ENCODE measurements at places on chromosomes 2 and 18. TPM values are rescaled to one million over a fixed set of nuclear protein-coding genes. Genes with fewer than 3 reads are reported as not detected.
A peak's percentile ranks its signal among the peaks of the same experiment; 100 is the strongest.

The KRTCAP3 gene
- total RNA-seq = 4.7 TPM

The DARS1 gene
- total RNA-seq = 190 TPM

The PXDN gene
- total RNA-seq = 0.37 TPM

The FLACC1 gene
- total RNA-seq = 0.48 TPM

The REG3G gene
- total RNA-seq = not detected

The REEP1 gene
- total RNA-seq = 0.30 TPM

The PER2 gene
- 12.2 TPM for total RNA-seq

The CD8B2 gene
- total RNA-seq = 0.09 TPM

The MRO gene
- not detected for total RNA-seq

The SF3B1 gene
- total RNA-seq = 262 TPM

The GAD1 gene
- total RNA-seq = 6.5 TPM

DNA sequence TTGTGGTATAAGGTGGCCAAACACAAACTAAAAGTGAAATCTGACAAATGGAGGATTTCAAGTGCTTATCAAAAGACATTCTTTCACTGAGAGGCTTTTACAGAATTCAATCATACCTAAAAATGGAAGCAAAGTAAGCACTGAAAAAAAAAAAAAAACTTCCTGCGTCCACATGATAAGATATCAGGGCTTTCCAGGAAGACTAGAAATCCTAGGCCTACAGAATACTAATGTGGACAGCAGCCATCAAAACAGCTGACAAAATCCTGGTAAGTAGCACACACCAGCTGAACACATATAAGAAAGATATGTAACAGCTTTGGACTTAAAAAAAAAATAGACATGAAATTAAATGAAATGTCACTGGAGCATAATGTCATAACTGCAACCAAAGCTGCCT, 178.2 kb downstream of the SUCLG1 start:
- DNase-seq = no peak

GRCh38 chr2:216086207-216086893, 4.6 kb downstream of the TMEM169 start:
- no peak for DNase-seq

DNA sequence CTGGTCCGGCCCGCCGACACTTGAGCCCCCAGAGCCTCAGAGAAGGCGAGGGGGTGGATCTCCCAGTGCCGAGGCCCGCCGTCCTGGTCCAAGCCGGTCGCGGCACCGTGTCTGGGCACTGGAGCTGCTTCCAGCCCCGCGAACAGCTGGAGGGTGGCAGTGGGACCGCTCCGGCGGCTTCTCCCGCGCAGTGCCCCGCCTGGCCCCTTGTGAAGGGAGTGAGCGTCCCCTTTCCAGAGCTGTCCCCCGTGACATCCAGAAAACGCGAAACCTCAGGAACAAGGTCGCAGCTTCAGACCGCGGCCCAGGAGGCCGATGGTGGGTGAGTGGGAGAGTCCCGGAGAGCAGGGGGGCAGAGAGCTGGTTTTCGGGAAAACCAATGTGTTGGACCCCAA, 579 bp upstream of the EMX1 start:
- DNase-seq = no peak

- no peak for DNase-seq
These were observed 171.0 kb downstream of the ZBTB7C start for GRCh38 chr18:48238206-48238605.

DNA sequence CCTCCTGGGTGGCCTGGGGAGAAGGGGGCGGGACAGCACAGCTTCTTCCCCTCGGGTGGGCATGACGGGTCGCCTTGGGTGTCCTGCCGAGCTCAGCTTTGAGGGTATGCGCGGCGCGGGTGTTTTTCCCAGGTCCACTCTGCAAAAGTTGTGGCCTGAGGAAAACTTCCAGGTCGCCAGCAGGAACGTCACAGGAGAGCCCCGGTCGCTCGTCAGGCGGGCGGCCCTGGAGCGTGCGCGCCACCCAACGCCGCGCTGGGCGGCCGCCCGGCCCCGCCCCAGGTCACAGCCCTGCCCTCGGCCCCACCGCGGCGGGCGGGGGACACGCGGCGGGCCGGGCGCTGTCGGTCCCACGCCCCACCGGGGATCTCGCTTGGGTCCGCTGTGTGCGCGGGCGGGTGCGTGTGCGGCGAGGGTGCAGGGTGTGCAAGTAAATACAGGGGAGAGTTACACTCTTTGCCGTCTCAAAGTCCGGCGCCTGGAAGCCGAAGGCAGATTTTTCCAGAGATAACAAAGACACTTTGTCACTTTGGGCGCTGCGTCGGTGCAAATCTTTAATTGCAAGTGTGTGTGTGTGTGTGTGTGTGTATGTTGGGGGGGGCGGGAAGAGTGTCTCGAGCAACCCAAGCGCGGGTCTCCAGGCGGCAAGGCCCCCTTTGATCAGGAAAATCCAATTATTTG, 616 bp upstream of the SP5 start:
- DNase-seq = peak; percentile 32

DNA sequence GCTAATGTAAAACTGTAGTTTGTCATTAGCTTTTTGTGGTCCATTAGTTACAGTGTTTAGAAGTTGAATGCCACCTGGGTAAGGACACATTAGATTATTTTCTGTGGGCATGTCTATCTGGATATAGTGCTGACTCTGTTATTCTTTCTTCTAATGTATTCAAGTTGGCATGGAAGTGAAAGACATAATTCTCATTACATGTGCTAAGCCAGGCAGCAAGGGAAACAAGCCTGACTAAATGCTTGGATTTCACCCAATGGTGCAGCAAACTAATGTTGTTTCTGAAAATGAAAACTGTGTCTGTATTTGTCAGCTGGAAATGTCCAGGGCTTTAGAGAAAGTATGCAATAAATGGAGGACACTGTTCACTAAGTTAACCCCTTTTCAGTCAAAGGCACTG, 100.7 kb downstream of the NUP35 start:
- DNase-seq = no peak

GRCh38 chr2:126253669-126254068, 402.3 kb upstream of the GYPC start:
- DNase-seq = no peak

DNA sequence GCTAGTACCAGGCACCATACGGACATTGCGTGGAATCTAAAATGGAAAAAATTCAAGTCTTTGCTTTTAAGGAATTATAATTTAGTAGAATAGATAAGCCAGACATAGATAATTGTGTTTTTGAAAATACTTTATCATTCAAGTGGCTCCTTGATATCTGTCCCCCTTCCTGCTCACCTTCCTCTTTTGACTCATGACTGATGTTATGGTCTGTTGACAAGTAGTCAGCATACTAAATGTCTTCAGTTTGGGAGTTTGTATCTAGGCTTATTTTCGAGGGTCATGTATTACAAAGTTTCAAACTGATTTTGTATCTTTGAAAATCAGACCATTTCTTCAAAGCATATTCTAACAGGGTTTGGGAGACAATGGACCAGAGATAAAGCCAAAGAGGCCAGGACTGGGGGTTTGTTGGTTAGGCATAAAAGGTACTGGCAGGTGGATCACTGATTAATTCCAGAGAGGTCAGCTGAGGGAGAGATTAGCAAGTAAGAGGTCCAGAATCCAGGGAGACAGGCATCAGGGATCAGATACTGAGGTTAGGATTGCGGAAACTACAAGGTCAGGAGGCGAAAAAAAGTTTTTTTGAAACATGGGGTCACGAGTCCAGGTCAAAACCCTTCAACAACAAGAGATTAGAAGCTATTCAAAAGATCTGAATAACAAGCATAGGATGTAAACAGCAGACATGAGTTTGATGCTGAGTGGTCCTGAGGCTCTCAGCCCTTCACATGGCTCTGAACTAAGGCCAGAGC, 31.5 kb upstream of the KLHL14 start:
- no peak for DNase-seq

- no peak for DNase-seq
These were observed 11.0 kb upstream of the CDC42EP3 start for GRCh38 chr2:37682473-37682872.

GRCh38 chr2:100257939-100258338, 64.4 kb downstream of the LONRF2 start:
- no peak for DNase-seq

DNA sequence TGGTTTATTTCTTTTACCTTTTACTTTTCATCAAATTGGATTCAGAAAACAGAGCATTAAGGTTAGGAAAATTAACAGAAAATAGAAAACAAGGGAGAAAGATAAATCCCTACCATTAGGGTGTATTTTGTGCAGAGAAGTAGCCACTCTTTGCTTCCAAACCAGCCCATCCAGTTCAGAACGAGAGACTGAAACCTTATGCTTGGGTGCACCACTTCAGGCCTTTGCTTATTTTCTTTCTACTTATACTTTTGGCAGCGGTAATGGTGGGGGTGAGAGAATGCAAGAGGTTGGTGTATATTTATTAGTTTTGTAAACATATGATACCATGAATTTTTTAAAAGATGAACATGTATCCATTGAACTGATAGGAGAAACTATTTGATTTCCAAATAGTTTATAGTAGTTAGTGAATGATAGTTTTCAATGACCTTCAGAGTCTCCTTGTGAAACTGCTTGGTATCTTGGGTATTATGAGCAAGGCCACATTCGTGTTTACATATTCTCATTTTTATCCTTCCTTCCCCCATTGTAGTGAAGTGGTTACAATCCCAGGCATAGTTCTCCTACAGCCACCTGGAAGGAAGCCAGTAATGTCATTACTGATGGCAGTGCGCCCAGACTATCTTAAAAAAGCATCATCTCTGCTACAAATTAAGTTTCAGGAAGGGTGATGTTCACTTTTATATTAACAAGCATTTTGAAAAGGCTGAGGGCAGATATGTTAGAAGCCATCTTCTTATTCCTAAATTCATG, 60.8 kb downstream of the MFSD6 start:
- DNase-seq = no peak

DNA sequence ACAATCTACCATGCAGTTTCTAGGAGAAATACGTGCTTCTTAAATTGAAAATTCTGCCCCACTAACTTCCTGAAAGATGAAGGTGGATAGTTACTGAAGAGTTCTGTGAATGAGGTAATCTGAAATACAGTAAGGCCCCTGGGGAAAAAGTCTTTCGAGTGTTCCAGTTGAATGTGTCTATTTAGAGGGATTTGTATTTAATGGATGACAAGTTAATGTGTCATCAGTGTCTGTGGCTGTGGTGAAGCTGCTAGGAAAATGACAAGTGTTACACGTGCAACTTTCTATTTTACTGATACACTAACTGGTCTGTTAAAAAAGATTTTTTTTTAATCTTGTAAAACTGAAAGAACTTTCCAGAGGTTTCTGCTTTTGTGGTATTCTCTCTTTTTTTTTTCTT, 384.6 kb downstream of the STK39 start:
- peak; percentile 28 for DNase-seq

GRCh38 chr18:57931038-57931437, 113.0 kb upstream of the NEDD4L start:
- DNase-seq = no peak

DNA sequence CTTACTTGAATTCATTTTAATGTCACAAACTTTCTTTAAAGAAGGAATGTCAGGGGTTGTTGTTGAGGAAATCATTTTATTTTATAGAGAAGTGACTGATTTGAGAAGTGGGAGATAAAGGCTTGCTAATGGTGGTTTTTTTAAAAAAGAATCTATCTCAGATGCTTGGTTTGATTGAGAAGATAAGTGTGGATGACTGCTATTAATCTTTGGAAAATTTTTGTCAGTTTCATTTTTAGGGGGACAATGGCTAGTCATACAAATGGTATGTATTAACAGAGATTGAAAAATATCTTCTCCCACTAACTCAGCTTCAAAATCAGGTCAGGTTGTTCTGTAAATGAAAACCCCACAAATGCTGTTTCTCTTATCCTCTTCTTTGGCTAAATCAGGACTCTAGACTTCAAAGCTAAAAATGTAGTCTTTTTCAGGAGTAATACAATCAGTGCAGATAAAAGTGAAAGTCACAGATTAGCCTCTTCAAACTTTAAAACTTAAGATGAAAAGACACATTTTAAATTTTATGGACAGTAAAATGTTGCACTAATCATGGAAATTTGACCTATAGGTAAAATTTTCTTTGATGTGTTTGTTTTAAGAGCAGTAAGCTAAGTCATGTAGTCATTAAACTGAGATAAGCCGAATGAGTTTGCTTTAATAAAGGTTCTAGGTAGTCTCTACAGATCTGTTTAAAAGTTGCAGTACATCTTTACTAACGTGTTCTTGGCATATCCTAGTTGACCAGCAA, 674.2 kb upstream of the VRK2 start:
- DNase-seq = no peak

- no peak for DNase-seq
These were observed 104.5 kb downstream of the PTGR3 start for GRCh38 chr18:75104483-75104882.

DNA sequence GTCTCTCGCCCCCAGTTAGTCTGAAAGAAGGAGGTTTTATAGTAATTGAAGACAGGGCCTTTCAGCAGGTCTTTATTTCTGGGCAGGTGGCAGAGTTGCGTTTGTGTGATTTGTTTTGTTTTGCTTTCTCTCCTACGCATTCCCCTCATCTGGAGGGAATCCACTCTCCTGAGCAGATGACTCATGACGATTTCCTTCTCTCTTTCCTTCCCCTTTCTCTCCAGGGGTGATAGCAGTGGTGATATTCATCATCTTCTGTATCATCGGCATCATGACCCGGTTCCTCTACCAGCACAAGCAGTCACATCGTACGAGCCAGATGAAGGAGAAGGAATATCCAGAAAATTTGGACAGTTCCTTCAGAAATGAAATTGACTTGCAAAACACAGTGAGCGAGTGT, 888.8 kb downstream of the CNTNAP5 start:
- DNase-seq = no peak

GRCh38 chr2:119756837-119757236, 2.9 kb upstream of the PTPN4 start:
- DNase-seq = peak; percentile 76

DNA sequence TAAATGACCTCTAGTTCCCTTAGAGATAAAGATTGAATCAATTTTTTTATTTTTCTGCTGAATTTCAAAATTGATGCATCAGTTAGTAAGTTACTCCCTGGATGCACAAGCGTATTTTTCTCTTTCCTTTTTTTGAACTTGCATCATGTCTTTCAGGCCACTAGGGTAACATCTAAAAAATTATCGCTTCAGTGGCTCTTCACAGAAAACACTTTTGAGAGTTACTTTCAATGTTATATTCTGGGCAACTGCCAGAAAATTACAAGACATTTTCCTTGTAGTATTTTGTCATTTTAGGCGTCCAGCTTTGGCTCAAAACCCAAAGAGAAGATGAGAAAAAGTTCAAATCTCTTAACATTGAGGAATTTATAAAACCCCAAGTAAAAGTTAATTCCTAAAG, 59.8 kb downstream of the DSEL start:
- no peak for DNase-seq

DNA sequence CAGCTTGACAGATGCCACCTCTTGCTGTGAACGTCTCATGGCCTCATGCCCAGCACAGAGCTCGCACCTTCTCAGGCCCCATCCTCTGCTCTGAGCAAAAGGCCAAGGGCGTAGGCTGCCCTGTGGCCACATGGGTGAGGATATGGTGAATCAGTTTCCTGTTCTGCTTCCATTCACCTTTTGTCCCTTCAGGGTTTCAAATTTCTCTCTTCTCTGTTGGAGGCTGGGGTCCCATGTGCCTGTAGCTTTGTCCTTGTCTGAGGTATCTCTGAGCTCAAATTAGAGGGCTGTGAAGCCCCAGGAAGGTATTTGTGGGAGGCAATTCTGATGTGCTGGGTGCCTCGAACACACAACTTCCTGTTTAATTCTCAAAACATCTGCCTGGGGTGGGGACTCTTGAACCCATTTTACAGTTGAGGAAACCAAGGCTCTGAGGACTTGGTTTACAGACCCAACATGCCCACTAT, 29.0 kb downstream of the ZAP70 start:
- peak; percentile 50 for DNase-seq

Data from activated CD4-positive, alpha-beta T cell treated with anti-CD3 and anti-CD28 coated beads for 36 hours (primary cell).